ENCODE measurements at places on chromosomes 1 and 21. TPM values are rescaled to one million over a fixed set of nuclear protein-coding genes. Genes with fewer than 3 reads are reported as not detected.

GRCh38 chr1:175078629-175079028 is 11.0 kb downstream of the TNN start:
- no peaks in the 10 kb centered on the region for H3K36me3 ChIP-seq
- H3K4me1 ChIP-seq = no peaks in the 10 kb centered on the region
- H3K27ac ChIP-seq = no peak overlapping the region
- H3K27me3 ChIP-seq = peaks cover under 1% of the 10 kb centered on the region
- no peak for DNase-seq

DNA sequence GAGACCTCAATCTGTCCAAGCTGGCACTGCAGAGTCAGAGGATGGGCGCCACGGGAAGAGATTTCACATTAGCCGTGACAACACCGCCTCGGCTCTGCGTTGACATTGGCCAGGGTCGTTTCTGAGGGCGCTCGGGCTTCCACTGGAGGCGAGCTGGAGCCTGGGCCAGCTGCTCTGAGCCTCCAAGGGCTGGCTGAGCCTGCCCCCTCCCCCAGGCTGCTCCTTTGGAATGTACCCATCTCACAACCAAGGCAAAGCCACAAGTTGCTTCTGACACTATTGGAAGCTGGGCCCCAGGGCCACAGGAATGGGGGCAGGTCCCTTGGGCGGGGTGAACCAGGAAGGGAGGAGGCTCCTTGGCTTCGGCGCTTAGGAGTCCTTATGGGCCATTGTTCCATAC is 12.7 kb downstream of the GPR3 start:
- H3K4me3 ChIP-seq = no peak overlapping the region
- H3K36me3 ChIP-seq = peaks cover 40% of the 10 kb centered on the region
- H3K27ac ChIP-seq = peak overlapping the region; percentile 87
- peak; percentile 81 for DNase-seq
- no peaks in the 10 kb centered on the region for H3K27me3 ChIP-seq

GRCh38 chr1:200634261-200635122 is 13.9 kb upstream of the KIF14 start:
- DNase-seq = no peak
- H3K27ac ChIP-seq = no peak overlapping the region
- H3K27me3 ChIP-seq = no peaks in the 10 kb centered on the region
- H3K36me3 ChIP-seq = no peaks in the 10 kb centered on the region
- no peaks in the 10 kb centered on the region for H3K4me1 ChIP-seq

- H3K27me3 ChIP-seq = no peaks in the 10 kb centered on the region
- no peaks in the 10 kb centered on the region for H3K36me3 ChIP-seq
- no peak overlapping the region for H3K4me3 ChIP-seq
These were observed 54.7 kb upstream of the SSBP3 start for GRCh38 chr1:54460861-54461387.

GRCh38 chr1:17251701-17252376 is 2.9 kb downstream of the PADI3 start:
- H3K4me3 ChIP-seq = no peak overlapping the region
- no peak overlapping the region for H3K27ac ChIP-seq
- H3K4me1 ChIP-seq = no peaks in the 10 kb centered on the region
- DNase-seq = no peak
- no peaks in the 10 kb centered on the region for H3K36me3 ChIP-seq

- no peak for DNase-seq
- no peak overlapping the region for H3K4me3 ChIP-seq
- no peaks in the 10 kb centered on the region for H3K36me3 ChIP-seq
- no peaks in the 10 kb centered on the region for H3K27me3 ChIP-seq
- H3K4me1 ChIP-seq = no peaks in the 10 kb centered on the region
These were observed 16.6 kb upstream of the GBP6 start for GRCh38 chr1:89347296-89347695.

- H3K27me3 ChIP-seq = no peaks in the 10 kb centered on the region
- DNase-seq = no peak
- no peak overlapping the region for H3K27ac ChIP-seq
- H3K36me3 ChIP-seq = no peaks in the 10 kb centered on the region
- no peak overlapping the region for H3K4me3 ChIP-seq
- no peaks in the 10 kb centered on the region for H3K4me1 ChIP-seq
These were observed 24.3 kb downstream of the KCNJ6 start for GRCh38 chr21:37891972-37892371.

DNA sequence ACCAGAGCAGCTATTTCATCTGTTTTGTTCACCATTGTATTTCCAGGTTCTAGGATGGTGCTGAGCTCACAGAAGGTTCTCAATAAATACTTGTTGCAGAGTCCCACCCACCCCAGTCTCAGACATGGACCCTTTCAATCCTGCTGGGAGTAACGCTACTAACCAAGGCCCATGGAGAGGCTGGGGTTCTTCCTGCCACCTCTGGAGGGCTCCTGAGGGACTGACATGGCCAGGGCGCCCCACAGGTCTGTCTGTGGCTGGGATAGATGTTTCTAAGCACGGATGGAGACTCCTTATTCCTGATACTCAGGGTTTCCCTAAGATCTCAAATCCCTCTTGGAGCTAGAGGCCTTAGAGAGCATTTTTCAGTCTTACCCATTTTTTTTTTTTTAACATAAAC is 87.4 kb downstream of the EPHB2 start:
- H3K36me3 ChIP-seq = no peaks in the 10 kb centered on the region
- H3K27me3 ChIP-seq = no peaks in the 10 kb centered on the region
- no peaks in the 10 kb centered on the region for H3K4me1 ChIP-seq
- no peak overlapping the region for H3K4me3 ChIP-seq
- no peak for DNase-seq

DNA sequence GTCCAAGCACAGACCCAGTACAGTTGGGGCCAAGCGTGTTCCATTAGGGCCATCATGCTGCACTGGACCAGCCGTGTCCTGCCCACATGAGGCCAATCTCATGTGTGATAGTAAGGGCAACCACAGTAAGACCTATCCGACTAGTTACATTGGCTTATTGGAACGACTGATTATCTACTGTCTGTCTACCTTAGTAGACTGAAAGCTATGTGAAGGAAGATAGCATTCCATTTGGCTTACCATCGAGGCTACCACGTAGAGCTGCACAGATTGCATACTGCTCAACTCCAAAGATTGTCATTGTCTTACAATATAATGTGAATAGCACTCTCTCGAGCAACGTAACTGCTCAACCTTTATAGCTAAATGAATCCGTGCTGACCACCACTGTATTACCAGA is 10.6 kb downstream of the PTGER3 start:
- no peak overlapping the region for H3K4me3 ChIP-seq
- H3K36me3 ChIP-seq = no peaks in the 10 kb centered on the region
- H3K27me3 ChIP-seq = no peaks in the 10 kb centered on the region
- H3K27ac ChIP-seq = no peak overlapping the region
- no peak for DNase-seq

Gene SYNC
- 17.5 TPM for total RNA-seq

Gene AMPD1
- total RNA-seq = not detected
